Cortex of kidney (tissue), 1 donor: ENCODE measurements at places on chromosomes 5 and 9.

GRCh38 chr9:23822261-23823169, 3.5 kb downstream of the ELAVL2 start:
- DNase-seq: no peak

DNA sequence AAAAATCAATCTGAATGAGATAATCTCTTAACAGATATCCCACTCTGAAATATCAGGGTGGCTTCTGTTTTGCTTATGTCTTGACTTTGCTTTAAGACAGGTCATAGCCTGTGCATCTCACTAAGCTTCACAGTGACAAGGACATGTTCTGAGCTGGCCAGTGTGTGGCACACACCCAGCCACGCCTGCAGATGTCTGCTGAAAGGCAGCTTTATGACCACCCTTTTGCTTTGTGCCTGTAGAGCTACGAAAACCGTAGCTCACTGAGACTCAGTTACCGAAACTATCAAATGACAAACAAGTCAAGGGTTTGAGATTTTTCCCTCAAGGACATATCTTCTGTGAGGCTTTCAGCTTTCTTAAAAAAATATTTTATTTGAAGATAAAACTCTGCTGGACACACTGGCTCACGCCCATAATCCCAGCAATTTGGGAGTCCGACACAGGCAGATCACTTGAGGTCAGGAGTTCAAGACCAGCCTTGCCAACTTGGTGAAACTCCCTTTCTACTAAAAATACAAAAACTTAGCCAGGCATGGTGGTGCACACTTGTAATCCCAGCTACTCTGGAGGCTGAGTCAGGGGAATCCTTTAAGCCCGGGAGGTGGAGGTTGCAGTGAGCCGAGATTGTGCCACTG, 233.2 kb downstream of the SPATA31A1 start:
- no peak for DNase-seq

DNA sequence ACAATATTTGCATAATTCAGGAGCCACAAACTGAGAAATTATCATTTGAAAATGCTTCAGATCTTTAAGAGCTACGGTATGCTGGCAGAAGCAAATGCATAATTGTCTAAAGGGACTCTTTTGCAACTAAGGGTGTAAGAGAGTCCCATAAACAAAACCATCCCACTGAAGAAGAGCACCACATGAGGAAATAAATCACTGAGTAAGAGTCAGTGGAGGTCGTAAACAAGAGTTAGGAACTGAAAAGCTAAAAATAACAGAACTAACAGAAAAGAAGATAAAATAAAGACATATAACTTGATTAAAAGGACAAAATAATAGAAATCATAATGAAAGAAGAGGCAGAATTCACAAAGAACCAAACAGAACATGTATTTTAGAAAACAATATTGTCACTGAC, 3.5 kb upstream of the SMC2 start:
- no peak for DNase-seq

DNA sequence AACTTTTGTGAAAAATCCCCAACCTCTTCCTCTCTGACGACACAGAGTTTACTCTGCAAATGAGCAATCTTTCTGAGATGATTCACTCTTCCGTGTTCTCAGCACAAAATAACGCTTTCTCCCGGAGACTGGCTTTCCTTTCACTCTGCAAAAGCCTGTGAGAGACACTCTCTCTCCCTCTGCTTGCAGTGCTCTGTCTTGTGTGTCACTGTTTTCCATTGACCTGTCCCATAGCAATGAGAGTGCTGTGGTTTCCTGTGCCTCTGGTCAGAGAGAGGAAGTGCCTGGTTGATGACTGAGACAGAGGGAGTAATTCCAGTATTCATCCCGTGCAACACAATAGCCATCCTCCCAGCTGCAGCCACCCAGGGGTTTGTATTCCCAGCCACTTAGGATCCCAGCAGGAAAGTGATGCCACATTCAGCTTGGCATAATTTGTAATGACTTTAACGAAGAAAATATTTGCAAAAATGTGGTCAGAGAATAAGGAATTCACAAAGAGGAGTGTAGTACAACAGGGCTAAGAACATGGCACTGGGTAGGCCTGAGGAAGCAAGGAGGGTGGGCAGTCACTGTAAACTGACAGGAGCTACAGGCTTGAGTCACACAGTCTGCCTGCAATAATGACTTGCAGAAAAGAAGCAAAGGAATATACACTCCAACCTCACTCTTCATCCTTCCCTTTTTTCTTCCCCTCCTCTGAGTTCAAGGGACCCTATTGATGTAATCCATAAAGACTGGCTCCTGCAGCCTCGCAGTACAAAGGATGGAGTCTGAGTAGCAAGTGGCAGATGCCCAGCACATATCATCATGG, 463.5 kb upstream of the RGMB start:
- DNase-seq: no peak

DNA sequence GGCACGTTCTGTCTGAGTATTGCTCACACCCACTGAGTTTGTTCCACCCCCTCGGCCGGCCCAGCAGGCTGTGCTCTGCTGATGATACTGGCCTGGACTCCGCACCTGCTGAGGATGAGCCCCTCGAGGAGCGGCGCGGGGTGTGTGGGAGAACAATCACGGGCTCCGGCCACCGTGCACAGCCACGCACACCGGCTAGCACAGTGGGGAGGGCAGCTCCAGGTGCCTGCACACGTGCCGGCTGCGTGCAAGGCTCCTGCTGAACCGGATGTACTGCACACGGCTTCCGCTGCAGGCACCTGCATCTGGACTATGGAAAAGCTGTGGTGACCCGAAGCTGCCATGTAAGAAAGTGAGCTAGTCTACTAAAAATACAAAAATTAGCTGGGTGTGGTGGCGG, 485.2 kb upstream of the CDH9 start:
- DNase-seq: no peak

DNA sequence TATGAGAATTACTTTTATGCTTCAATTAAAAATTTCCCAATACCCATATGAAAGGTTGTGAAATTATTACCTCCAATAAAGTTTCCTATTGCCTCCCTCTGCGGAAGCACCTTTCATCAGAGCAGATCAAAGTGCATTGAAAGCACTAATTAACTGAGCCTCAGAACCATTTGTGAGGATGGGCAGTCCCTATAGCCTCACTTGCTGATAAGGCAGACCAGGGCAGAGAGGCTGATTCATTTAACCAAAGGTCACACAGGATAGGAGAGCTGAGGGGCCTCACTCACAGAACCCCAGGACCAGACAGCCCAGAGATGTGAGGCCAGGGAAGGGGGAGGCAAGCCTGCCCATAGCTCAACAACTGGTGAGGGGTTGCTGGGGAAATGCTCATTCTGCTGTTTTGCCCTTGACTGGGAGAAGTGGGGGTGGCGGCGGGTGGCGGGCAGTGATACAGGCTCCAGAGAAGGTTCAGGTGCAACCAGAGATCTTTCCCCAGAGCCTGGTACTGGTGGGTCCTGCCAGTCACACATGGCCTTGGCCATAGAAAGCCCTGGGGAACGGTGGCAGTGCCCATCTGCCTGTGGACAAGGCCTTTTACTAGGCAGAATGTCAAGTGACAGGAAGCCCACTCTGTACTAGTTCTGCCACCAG, 57.9 kb downstream of the MACROH2A1 start:
- DNase-seq: no peak

DNA sequence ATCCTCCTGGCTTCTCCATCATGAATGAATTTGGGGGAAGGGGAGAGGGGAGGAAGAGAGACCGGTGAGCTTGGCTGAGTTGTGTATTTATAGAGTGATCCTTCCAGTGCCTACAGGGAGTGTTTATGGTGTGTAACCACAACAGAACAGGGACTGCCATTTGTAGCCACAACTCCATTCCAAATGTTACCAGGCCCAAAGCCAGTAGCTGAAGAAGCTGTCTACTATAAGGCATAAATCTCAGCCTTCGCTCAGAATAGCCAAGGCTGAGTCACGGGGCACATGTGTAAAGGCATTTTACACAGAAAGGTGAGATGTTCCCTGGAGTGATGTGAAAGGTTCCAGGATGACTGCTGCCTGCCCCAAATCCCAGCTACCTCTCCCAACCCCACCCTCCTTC, 2.5 kb downstream of the TMEM252 start:
- DNase-seq: no peak
